ENCODE measurements at places on chromosomes 6 and 20. TPM values are rescaled to one million over a fixed set of nuclear protein-coding genes. Genes with fewer than 3 reads are reported as not detected.

Gene LINC00237
- total RNA-seq: not detected

Gene ADAT2
- 14.0 TPM for total RNA-seq

Gene WFDC5
- total RNA-seq: not detected

Gene MUC21
- not detected for total RNA-seq

Gene PI16
- total RNA-seq: under 0.01 TPM

Gene FOXQ1
- total RNA-seq: 0.39 TPM

Gene LY6G6F
- not detected for total RNA-seq

Gene TMEM14A
- 25.7 TPM for total RNA-seq

Measured in epithelial cell of alveolus of lung (primary cell).